ENCODE measurements at places on chromosomes 2 and 18. TPM values are rescaled to one million over a fixed set of nuclear protein-coding genes. Genes with fewer than 3 reads are reported as not detected.

KYNU gene
- 304 TPM for total RNA-seq

CCDC74B gene
- total RNA-seq = 6.1 TPM

AQP12A gene
- not detected for total RNA-seq

VIT gene
- total RNA-seq = not detected

DUSP28 gene
- 9.4 TPM for total RNA-seq

KCNS3 gene
- total RNA-seq = 1.2 TPM

KRTCAP3 gene
- 1.4 TPM for total RNA-seq

LINC00305 gene
- not detected for total RNA-seq

ABCB11 gene
- total RNA-seq = 0.02 TPM

DSG1 gene
- total RNA-seq = not detected

IGFBP5 gene
- 0.19 TPM for total RNA-seq

DAW1 gene
- total RNA-seq = 1.7 TPM

THOC1 gene
- 20.2 TPM for total RNA-seq

IL1F10 gene
- total RNA-seq = not detected

IL18RAP gene
- not detected for total RNA-seq
